Glomerular endothelial cell (primary cell): ENCODE measurements at places on chromosomes 11 and 22.

DNA sequence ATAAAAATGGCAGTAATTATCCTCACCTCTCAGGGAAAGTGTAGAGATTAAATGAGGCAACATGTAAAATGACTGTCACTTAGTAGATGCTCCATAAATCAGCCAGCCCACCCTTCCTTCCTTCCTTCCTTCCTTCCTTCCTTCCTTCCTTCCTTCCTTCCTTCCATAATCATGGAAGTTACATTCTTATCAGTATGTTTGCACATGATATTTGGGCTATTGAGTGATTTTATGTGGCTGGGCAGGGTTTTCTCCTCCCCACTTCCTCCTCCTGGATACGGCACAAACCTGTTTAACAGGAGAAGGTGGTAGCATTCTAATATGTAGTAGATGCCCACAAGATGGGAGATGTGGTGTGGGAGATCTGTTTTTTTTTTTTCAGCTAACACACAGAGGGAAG, 11.9 kb downstream of the LYVE1 start:
- no peak for DNase-seq

DNA sequence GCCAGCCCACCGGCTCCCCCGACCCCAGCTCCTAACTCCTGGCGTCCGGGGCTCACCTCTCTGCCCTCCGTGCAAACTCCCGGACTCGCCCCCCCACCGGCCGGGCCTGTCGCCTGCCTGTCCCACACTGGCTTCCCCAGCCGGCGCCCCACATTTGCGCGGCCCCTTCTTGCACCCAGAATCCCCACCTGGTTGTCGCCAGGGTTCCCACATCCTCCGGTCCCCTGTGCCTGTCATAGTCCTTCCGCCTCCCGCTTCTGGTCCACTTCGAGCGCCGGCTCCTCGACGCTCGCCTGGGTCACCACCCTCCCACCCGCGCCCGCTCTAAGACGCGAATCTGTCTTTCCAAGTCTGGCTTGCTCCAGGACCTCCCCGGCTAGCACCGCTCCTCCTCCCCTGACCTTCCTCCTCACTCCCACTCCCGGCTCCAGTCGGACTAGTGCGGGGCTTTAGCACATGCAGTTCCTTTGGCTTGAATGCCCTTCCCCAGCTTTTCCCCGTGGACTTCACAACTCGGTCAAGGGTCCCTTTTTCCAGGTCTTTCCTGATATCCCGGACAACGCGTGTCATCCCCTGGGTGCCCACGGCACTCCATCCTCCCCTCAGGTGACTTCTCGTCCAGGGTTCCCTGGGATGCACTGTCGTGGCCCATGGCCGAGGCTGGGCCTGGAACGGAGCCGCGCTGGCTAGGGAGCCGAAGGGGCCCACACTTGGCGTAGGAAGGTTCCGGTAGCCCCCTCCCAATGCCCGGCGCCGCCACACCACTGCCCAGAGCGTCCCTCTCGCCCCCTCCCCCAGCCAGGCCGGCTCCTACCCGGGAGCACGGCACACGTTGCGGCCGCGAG, 635 bp downstream of the SCARF2 start:
- DNase-seq = no peak

DNA sequence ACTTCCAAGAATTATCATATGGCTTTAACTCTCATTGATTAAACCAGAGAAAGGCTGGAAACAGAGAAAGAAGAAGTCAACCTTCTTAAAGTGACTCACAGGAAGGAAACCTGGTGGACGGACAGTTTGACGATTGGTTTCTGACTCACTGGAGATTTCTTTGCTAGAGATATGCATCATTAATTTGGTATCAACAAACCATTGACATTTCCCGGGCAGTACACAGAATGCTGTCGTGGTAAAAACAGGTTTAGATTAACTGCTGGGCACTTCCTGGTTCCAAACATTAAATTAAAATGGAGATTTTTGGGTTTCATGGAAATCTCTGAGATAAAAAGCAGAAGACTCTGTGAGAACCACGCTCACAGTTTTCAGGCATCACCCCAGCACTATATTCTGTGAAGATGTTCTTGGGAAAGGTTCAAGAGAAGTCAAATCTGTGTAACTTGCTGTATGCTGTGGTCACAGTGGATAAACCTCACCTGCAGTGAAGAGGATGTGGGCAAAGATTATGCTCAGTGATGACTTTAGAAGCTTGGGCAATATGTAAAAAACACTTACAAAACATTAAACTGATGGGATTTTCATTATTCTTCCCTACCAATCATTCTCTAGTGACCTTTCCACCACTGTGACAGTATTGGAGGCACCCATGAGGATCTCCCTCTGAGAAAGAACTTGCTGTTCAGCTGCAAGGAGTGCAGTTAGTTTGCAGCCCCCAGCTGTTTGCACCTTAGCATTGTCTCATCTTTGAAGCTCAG, 61.1 kb upstream of the CD44 start:
- peak; percentile 41 for DNase-seq

DNA sequence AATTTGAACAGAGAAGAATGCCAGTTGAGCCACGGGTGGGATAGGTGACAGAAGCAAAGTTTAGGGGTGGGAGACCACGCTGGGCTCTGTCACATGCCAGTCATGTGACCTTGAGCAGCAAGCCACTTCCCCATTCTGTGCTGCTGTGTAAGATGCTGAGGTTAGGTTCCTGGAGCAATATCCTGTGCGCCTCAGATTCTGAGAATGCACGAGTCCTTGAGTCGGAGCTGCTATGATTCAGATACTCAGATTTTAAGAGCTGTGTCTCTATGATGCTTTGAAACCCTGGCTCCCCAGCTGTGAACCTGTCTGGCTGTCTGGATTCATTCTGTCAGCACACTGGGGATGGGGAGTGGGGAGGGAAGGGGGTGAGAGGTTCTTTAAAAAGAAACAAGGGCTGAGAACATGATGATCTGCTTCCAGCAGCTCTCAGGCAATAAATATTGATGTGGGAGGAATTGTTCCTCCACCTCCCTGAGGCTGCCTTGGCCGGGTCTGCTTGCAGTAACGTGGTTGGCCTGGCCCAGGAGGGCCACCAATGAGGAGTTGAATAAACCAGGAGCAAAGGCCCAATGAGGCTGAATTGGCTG, 24.0 kb downstream of the SLCO2B1 start:
- DNase-seq = no peak

DNA sequence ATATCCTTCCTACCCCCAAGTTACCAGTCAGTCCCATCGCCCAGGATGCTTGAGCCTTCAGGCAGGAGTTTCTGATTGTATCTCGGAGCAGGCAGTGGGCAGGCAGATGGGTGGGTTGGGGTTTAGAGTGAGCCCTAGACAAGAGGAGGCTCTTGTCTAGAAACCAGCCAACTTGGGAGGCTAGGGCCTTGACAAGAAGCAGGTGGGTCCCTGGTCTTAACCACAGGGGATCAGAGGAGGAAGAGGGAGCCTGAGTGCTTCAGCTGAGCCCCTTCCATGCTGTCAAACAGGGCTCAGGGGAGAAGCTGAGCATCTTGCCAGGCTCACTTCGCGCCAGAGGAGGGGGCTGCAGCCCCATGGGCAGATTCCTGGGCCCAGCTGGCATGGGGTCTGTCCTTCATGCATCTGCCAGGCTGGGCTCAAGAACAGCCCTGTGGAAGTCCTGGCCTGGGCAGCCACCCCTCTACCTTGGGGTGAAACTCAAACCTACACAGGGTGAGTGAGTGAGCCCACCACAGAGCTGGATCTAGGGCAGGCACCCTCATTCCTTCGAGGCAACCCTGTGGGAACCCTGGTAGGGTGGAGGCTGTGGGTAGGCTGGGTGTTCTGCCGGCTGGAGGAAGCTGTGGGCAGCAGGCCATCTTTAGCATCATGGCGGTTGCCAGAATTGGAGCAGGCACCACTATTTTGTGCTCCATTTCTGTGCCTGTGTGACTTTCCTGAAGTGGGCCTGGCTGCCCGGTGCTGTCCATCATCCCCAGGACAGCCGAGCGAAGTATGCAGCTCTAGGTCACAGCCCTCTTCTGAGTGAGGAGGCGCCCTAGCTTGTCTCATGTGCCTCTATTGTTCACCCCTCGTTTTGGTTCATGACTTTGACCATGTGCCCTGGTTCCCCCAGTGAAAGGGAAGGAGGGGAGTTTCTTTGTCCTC, 108.1 kb downstream of the MORC2 start:
- no peak for DNase-seq
